Glomerular endothelial cell (primary cell): ENCODE measurements at places on chromosomes 2 and 18. TPM values are rescaled to one million over a fixed set of nuclear protein-coding genes. Genes with fewer than 3 reads are reported as not detected.

DNA sequence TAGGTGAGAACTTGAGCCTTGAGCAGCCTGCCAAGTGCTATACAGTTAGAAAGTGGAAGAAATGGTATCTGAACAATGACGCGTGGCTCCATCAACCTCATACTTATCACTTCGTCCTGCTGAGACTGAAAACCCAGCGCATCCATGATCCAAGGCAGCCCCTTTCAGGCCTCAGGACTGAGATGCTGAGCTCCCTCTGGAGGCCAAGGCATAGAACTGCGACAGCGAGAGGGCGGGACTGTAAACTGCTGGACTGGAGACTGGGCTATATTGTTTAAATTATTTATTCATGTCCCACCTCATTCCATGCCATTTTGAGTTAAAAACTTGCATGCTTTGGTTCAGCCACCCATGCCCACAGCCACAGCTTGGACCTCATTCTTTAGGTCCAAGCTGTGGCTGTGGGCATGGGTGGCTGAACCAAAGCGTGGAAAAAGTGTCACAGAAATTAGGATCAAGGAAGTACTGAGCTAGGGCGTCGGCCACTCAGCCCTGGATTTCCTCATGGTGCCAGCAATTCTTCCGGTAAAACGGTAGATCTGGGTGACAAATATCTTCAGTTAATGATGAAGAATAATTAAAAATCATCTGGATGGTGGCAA is 195.5 kb downstream of the L3MBTL4 start:
- DNase-seq, result peak; percentile 22

DNA sequence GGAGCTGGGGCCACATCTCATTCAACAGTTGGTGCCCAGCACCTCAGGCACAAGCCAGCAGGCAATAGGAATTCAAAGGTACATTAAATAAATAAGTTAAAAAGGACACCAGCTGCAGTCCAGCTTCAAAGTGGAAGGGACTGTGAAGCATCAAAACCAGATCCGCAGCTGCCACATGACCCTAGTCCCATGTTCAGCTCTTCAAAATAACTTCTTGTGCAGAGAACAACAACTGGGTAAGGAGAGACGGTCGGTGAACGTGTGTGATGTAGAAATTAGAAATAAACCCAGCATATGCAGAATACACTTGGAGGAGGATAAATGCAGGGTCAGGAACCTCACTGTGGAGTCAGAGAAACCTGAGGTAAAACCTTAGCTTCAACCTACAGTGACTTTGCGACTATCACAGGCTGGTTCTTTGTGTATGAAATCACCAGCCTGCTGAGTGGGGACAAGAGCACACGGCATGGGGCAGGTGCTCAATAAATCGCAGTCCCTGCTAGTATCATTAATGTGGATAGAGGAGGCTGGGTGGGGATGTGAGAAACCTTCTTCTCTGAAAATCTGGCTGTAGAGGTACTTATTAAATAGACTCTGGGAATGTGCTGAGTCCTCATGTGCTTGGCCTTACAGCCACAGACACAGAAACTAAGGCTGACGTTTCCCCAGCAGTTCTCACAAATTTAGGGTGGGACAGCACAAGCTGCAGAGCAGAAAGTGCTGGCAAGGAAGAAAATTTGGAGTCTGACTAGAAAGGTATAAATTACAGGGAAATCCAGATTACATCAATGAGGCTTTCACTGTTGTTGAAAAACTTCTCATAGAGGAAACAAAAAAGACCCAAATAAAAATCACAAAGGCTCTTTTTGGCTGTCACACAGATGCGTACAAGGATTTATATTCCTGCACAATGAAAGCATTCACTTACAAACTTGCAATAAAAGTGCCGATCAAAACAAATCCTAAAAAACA is 20.7 kb downstream of the FBXO15 start:
- no peak for DNase-seq

DNA sequence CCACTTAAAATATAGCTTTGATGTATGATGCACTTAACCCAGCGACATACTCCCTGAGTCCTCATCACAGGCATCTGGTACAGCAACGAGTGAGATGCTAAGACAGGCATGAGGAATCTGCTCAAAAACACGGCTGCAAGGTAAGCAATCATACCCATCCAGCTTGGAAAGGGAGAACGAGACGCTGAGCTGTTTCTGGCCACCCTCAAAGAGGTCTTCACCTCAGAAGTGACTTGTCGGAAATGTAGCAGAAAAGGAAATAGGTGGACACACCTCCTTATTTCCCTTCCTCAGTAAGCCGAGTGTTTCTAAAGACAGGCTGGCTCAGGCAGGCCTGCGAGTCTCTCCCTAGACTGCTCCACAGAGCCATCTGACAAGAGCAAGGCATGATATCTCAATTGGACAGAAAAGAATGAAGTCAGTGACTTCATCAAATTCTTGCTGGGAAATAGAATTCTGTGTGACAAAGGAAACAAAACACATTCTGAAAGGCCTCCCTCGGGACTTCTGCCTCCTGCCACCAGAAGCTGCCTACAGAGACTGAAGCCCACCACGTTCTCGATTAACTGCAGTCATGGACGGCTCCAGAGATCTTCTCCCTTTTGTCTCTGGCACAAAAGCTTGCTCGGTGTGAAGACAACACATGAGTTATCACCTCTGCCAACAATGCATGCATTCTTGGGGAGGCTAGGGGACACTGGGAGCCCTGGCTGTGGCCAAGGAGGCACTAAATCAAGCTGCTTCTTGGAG is 84.3 kb downstream of the UXS1 start:
- DNase-seq, result no peak

DNA sequence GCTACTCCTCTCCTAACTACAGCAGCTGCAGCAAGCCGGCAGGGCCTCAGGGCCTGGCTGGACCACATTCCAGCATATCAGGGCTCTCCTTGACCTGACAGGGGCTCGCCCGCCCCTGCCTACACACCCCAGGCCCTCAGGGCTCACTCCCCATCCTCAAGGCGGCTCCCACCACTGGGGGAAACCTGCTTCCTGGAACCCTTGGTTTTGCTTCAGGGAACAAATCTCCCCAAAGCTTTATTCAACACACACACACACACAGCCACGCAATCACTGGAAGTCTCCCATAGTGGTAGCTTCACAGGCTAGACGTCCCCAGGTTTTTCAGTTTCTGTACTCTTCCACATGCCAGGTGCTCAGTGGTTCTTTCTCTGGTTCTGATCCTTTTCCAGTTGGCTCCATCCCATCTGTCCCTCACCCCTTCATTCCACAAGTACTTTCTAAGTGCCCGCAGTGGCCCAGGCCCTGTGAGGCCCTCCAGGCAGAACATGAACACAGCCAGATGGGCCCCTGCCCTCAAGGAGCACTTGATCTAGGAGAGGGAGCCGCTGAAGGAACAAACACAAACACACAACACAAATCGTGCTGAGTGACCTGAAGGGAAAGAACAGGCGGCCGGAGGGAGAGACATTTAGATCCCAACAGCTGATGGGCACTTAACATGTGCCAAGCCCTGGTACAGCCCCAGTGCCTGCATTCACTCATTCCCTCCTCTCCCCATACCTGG is 51.1 kb downstream of the TNS1 start:
- no peak for DNase-seq

Gene RAB31
- total RNA-seq, result 19.4 and 32.8 TPM in 2 replicates

Gene CHRNG
- not detected in 2 replicates for total RNA-seq

Gene ERFE
- 34.1 and 64.1 TPM in 2 replicates for total RNA-seq

Gene MSGN1
- total RNA-seq, result not detected in 2 replicates
